ENCODE measurements at places on chromosomes 12 and 14.

GRCh38 chr14:93034671-93034994, 81.1 kb downstream of the ITPK1 start:
- H3K36me3 ChIP-seq: no peaks in the 10 kb centered on the region
- no peaks in the 10 kb centered on the region for H3K4me1 ChIP-seq
- H3K27me3 ChIP-seq: no peaks in the 10 kb centered on the region
- H3K4me3 ChIP-seq: no peak overlapping the region

DNA sequence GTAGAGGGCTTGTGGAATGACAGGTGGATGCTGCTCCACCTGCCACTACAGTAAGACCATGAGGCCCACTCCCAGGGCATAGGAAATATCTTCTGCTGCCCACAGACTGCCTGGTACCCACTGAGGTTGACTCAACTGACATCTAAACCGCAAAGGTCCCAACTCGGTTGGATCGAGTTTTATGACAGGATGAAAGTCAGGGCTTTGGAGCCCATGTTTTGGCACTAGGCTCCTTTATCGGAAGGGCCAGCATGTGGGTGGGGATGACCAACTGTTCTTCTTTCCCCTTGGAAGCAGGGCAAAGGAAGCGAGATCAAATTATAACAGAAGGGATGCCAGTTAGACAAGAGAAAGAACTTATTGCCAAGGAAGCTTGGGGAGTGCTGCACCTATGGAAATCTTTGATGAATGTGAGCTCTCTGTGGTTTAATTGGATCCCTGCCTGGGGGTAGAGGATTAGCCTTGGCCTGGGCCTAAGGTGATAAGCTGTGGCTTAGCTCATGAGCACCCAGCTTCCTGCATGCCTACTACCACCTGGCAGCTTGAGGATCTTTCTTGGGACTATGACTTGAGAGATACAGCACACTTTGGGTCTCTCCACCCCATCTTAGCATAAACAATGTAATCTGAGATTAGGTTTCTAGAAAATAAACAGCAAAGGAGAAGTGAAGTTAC, 121.8 kb downstream of the KCNA5 start:
- no peak overlapping the region for H3K27ac ChIP-seq
- no peaks in the 10 kb centered on the region for H3K27me3 ChIP-seq
- H3K36me3 ChIP-seq: no peaks in the 10 kb centered on the region

GRCh38 chr12:9064815-9065606, 50.7 kb downstream of the A2M start:
- no peaks in the 10 kb centered on the region for H3K36me3 ChIP-seq
- H3K27me3 ChIP-seq: no peaks in the 10 kb centered on the region
- H3K4me3 ChIP-seq: peak overlapping the region; percentile 87
- peak overlapping the region; percentile 41 for H3K27ac ChIP-seq
- H3K4me1 ChIP-seq: peaks cover 9% of the 10 kb centered on the region

DNA sequence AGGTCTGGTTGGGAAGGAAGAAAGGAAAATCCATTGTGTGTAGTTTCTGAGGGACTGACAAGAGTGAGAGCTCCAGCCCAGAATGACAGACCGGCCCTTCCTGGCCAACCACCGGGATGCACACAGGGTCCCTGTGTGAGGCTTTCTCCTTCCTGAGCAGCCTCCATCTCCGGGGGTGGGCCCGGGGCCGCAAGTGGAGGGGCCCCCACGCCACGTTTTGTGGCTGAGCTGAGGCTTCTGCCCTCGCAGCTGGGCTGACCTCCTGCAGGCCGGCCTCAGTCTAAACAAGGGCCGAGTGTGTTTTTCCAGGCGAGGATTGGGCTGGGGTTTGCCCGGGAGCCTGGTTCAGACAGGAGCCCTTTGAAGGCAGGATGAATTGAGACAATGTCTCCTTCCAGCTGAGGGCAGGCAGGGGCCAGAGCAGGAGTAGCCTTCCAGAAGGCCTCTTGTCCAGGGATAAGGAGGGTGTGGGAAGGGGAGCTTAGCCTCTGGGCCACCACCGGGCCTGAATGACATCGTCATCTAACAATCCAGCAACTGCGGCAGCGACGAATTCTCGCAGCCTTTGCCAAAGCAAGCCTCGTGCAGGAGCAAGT, 96.5 kb upstream of the NCOR2 start:
- H3K27ac ChIP-seq: no peak overlapping the region
- H3K36me3 ChIP-seq: no peaks in the 10 kb centered on the region

GRCh38 chr14:21252149-21252548, 17.1 kb downstream of the HNRNPC start:
- H3K4me1 ChIP-seq: no peaks in the 10 kb centered on the region
- H3K36me3 ChIP-seq: no peaks in the 10 kb centered on the region
- no peak overlapping the region for H3K27ac ChIP-seq
- no peaks in the 10 kb centered on the region for H3K27me3 ChIP-seq
- no peak for DNase-seq

DNA sequence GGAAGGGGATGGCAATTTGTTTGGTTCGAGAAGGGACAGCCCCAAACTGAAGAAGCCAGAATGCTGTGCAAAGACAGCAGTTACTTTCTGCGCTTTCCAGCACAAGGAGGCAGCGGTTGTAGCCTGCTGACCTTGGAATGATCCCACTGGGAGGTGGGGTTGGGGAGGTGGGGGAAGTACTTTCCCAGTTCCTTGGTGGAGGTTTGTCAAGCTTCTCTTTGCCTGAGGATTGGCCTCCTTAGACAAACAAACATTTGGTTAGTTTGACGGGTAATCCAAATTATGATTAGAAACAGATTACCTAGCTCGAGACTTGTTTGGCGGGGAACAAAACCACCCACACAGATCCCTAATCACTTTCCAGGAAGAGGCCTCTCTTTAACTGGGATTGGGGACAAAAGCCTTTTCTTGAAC, 79.1 kb upstream of the EGLN3 start:
- H3K27ac ChIP-seq: no peak overlapping the region
- no peaks in the 10 kb centered on the region for H3K27me3 ChIP-seq
- no peak overlapping the region for H3K4me3 ChIP-seq
- no peak for DNase-seq
- H3K4me1 ChIP-seq: no peaks in the 10 kb centered on the region

GRCh38 chr12:122309564-122310121, 43.3 kb upstream of the VPS33A start:
- no peak for DNase-seq
- no peak overlapping the region for H3K27ac ChIP-seq
- no peak overlapping the region for H3K4me3 ChIP-seq
- H3K4me1 ChIP-seq: no peaks in the 10 kb centered on the region
- H3K36me3 ChIP-seq: no peaks in the 10 kb centered on the region

DNA sequence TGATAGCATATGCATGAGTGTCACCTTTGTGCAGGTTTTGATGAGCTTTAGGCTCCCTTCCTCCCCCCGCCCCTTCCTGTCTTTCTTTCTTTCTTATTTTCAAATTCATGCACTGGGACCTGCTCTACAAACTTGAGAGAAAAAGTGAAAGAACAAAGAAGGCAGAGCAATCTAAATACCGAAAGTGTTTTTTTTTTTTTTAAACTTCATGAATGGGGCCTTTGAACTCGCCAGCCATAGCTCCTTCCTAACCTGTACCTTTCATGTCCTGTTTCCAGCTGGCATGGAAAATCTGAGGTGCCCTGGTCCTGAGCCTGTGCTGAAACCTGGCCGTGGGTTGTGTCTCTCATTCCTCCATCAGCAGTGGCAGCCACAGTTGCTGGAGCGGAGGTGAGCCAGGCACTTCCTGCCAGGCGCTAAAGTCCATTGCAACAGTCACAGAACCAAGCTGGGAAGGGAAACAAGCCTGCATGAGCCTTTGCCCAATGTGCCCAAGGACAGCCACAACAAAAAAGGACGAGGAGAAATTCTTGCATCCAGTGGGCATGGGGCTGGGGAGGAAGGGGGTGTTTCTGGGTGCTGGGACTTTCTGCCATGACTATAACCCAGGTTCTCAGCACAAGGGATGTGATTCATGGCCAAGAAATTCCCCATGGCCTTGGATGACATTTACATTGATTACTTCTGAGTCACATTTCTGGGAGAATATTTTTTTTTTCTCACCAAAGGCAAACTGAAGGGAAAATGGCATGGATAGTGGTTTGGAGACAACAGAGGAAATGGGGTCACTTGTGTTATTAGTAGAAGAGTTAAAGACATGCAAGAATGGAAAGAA, 102.7 kb downstream of the TMEM30B start:
- H3K36me3 ChIP-seq: no peaks in the 10 kb centered on the region
- H3K4me3 ChIP-seq: no peak overlapping the region
- H3K27me3 ChIP-seq: no peaks in the 10 kb centered on the region
- no peaks in the 10 kb centered on the region for H3K4me1 ChIP-seq
- peak; percentile 35 for DNase-seq

DNA sequence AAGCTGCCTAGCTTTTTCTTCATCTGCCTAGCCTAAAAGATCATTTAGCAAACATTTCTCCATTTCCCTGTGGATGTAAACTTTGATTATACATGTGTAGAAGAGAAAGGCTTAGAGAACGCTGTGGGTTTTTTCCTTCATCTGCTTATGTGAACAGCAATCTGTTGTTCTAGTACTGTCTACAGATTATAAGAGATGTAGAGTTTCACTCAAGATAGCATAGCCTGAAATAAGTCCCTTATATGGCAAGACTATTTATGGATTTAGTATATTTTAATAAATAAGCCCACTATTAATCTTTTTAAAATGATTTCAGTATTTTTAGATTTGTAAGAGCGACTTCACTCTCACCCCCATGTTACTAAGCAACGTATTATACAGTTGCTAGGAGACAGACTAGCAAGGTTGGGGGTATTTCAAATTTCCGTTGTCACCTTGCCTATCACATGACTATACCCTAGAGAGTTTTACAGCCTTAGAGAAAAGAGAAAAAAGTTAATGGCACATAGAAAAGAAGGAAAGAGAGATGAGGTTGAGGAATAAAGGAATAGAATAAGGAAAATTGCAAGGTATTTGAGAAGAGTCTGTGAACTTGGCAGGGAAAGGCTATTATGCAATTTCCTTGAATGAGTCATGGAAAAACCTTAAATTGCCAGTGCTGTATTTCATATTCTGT, 12.2 kb upstream of the TUBA1A start:
- no peak overlapping the region for H3K4me3 ChIP-seq
- H3K27me3 ChIP-seq: no peaks in the 10 kb centered on the region
- no peak overlapping the region for H3K27ac ChIP-seq
- no peaks in the 10 kb centered on the region for H3K4me1 ChIP-seq
- DNase-seq: no peak
- H3K36me3 ChIP-seq: no peaks in the 10 kb centered on the region

DNA sequence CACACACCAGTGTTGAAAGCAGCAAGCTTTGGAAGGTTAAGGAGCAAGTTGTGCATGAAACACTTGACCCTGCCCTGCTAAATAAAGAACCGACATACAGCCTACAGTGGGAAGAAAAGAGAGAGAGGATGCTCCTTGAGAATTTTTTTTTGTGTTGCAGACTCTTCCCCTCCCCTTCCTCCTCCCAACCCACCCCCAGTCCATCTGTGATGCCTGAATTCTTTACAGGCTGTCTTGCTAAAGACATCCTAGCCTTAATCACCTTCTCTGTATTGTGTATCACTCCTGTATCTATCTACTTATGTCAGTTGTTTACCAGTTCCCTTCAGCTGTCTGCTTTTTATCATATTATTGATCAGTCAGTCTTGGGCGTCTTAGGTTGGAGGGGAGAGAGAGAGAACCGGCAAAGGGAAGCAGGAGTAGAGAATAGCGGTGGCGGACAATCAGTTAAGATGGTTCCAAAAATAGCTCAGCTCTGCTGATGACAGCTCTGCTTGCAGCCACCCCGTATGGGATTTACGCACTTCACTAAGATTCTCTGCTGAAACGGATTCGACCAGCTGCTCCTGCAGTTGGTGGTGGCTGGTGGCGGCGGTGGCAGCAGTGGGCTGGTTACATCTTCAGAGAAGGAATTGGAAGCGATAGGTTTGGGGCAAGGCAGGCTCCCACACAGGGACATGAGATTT, 664.7 kb downstream of the NRXN3 start:
- no peak overlapping the region for H3K27ac ChIP-seq
- H3K4me3 ChIP-seq: no peak overlapping the region
- H3K36me3 ChIP-seq: no peaks in the 10 kb centered on the region
- no peaks in the 10 kb centered on the region for H3K27me3 ChIP-seq

- peak overlapping the region; percentile 54 for H3K4me3 ChIP-seq
- H3K27me3 ChIP-seq: no peaks in the 10 kb centered on the region
- DNase-seq: peak; percentile 87
- H3K27ac ChIP-seq: peak overlapping the region; percentile 100
Measured at GRCh38 chr14:65356327-65356836, 56.1 kb upstream of the FUT8 start.

GRCh38 chr14:86852530-86852929, 1140.5 kb downstream of the GALC start:
- H3K27ac ChIP-seq: no peak overlapping the region
- no peaks in the 10 kb centered on the region for H3K36me3 ChIP-seq
- no peak overlapping the region for H3K4me3 ChIP-seq
- no peaks in the 10 kb centered on the region for H3K4me1 ChIP-seq

DNA sequence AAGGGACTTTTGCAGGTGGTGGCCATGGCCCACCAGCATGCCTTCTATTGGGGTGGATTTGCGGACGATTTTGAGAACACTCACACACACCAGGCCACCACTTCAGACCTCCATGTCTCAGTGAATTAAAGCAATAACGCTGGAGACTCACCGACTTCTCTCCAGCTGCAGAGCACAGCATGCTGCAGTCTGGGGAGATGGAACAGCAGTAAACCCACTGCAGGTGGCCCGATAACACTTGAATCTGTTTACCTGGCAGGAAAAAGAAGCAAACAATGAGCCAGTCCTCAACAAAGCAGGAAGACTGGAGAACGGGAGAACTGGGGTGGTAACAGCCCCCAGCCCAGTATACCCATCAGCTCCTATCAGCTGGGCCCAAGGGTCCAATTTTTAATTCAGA, 21.6 kb downstream of the RFC5 start:
- no peaks in the 10 kb centered on the region for H3K36me3 ChIP-seq
- no peaks in the 10 kb centered on the region for H3K27me3 ChIP-seq
- no peak overlapping the region for H3K4me3 ChIP-seq
- no peak overlapping the region for H3K27ac ChIP-seq
- peaks cover 17% of the 10 kb centered on the region for H3K4me1 ChIP-seq

DNA sequence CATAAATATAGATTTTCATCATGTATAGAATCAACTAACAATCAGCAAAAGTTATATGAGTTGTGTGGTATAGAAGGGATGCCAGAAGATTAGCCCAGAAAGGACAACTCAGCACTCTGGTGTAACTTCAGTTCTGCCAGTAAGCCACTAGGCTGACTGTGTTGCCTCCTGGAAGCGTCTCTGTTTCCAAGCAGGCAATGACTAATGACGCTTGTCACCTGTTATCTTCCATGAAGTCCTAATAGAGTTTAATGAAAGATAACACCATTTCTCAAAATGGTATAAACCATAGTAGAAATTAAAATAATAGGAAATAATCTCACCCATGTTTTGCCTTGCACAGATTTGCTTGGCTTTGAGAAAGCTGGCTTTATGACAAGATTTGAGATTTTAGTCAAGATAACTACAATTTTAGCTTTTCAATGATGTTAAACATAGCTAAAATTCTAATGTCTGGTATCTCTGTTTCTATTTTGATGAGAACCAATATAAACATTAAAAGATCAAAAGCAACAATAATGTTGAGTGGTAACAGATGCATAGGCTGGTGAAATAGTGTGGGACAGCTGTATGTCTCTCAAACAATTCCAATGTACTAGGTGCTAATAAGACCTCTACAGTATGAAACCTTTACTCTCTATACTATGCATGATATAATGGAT, 9.0 kb upstream of the RNU6-7 start:
- no peaks in the 10 kb centered on the region for H3K27me3 ChIP-seq
- H3K36me3 ChIP-seq: no peaks in the 10 kb centered on the region
- peaks cover 8% of the 10 kb centered on the region for H3K4me1 ChIP-seq
- no peak for DNase-seq
- no peak overlapping the region for H3K27ac ChIP-seq

- H3K4me3 ChIP-seq: no peak overlapping the region
- H3K27ac ChIP-seq: no peak overlapping the region
- no peak for DNase-seq
- H3K27me3 ChIP-seq: no peaks in the 10 kb centered on the region
Measured at GRCh38 chr14:34614638-34615037, 15.3 kb downstream of the SNX6 start.

All from MM.1S (cell line).